Progenitor cell of endocrine pancreas (in vitro differentiated cells): ENCODE measurements at places on chromosomes 4 and X.

- DNase-seq, result peak; percentile 14
These were observed 816 bp downstream of the EREG start for GRCh38 chr4:74365761-74366160.

DNA sequence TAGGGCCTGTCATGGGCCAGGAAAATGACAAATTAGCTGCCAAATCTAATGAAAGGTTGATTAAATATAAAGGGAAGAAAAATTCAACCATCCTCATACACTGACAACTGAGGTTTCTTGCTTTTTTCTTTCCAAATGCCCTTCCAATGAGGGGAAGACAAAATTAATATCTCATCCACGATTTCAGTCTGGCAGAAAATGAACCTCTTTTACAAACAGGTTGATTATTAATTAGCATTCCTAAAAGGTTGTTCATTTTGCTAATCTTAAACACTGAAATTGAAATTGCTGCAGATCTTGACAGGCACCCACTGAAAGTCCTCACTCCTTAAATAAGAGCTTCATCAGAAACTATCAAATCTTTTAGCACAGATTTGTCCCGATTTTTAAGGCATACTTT, 45.5 kb downstream of the NPFFR2 start:
- no peak for DNase-seq

DNA sequence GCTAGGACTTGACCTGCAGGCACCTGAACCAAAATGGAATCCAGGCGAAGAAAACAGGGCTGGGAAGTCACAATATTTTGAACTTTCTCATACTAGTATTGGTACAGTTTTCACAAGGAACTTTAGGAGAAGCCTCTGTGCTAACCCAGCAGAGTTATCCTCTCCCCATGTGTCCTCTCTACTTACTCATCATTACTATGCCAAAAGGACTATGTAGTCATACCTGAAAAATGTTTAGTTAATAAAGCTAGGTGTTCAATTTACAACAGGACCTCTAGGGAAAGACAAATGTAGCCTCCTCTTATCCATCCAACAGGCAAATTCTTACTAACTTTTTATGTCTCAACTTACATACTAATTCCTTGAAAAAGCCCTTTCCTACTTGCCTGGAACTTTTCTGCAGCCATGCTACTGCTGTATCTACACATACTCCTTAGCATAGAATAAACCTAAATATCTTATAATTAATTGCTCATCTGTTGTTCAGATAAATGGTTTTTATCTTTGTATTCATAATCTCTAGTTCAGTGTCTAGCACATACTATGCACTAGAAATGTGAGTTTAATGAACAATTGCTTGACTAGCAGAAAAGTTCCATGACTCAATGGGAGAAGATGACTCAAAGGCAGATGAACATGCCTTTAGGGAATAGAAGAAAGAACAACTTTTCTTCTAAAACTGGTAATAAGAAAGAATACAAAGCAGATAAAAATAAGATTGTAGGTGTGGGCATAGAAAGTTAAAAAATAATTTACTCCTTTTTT, 215.5 kb upstream of the VEGFC start:
- DNase-seq, result no peak

- no peak for DNase-seq
These were observed 456.1 kb downstream of the FGF13 start for GRCh38 chrX:138255373-138255772.

DNA sequence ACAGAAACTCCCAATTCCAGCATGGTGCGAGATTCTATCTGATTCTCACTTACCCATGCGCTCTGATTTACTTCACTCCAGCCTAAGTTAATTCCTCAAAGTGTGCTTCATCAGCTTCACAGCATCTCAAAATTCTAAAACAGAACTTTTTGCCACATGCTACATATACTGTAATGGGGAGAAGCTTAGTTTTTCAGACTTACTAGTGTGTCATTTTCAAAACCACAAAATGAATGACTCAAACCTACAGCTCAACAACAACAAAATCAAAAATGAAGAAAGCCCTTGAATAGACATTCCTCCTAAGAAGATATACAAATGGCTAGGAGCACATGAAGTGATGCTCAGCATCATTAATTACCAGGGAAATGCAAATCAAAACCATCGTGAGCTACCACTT, 14.9 kb downstream of the IRF2 start:
- DNase-seq, result no peak
